ENCODE measurements at places on chromosomes 7 and 10.

DNA sequence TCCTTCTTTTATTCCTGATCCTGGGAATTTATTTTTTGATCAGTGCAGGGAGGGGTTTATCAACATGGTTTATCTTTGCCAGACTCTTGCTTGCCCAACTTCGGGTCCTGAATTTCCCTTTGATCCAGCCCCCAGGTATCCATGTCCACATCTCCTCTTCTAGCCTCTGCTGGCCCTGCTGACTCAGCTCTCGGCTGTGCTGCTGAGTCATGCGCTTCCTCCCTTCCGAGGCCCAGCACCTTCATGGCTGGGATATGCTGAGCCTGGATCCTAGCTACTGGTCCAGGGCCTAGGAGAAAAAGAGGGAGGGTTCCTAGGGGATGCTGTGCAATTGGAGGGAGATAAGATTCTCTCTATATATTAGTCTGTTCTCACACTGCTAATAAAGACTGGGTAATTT is 380.7 kb upstream of the SHH start:
- no peak for DNase-seq

DNA sequence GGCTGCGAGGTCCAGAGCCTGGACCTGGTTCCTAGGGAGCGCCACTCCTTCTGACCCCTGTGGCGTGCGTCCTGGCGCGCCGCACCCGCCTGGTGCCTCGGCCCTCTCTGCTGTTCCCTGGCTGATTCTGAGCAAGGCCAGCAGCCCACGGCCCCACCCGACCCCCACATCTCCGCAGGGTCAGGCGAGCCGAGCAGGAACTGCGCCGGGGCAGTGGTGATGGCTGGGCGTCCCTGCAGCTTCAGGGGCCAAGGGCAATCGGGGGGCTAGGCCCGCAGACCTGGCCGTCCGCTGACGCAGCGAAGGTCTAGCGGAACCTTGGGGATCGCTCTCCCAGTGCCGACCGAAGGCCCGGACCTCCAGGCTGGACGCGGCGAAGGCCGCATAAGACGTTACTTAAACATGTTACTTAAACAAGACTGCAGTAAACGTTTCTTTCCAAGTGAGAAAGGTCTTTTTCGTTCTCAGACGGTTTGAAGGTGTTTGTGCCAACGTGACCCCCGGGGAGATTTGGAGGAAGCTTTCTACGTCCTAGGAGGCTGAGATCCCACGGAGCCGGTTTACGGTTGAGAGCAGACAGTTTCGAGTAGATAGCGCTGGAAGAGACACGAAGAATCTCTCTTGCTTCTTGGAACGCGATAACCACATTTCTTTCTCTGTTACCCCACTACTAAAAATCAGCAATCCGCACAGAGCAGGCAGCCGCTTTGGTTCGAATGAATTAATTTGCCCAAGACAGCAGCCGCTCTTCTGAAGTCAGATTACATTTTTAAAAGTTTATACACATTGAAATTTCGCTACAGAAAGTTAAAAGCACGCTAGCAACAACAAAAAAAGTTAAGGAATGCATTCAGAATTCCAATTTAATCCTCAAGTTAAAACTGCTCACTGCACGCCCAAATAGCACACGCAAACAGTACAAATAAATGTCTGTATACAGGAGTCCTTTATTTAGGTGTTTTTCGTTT is 4.9 kb upstream of the NKX2-3 start:
- no peak for DNase-seq

DNA sequence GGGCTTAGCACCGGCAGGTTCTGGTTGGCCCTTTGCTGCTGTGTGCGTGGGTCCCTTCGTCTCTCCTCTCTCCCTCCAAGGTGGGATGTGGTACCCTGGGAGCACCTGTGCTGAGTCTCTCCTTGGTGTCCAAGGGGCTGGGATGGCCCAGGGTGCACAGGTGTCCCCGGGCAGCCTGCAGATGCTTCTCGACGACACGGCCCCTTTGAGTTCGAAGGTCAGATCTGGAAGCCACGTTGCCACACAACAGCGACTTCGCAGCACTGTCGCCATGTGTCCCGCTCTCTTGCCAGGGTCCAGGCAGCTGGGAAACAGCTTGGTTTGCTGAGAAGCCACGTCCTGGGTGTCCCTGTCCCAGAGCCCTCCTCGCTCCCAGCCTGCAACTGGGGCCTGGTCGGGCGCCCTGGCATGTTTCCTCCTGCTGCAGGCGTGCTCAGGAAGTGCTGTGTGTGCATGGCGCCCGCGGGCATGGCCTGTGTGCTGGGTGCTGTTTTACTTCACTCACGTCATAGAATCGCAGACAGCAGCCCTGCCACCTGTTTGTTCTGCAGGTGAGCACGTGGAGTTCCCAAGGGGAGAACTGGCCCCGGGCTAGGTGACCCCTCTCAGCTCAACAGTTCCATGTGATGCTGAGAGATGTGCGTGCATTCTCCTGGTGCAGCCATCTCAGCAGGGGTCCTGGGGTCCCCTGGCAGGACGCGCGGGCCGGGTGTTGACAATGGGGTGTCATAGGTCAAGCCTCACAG is 70.9 kb downstream of the DNAJB6 start:
- DNase-seq, result no peak

GRCh38 chr7:71472962-71473361 is 341.0 kb downstream of the GALNT17 start:
- DNase-seq, result no peak

GRCh38 chr7:151777908-151778670 is 98.8 kb downstream of the PRKAG2 start:
- DNase-seq, result no peak

GRCh38 chr7:24464861-24465260 is 108.4 kb upstream of the PALS2 start:
- no peak for DNase-seq

DNA sequence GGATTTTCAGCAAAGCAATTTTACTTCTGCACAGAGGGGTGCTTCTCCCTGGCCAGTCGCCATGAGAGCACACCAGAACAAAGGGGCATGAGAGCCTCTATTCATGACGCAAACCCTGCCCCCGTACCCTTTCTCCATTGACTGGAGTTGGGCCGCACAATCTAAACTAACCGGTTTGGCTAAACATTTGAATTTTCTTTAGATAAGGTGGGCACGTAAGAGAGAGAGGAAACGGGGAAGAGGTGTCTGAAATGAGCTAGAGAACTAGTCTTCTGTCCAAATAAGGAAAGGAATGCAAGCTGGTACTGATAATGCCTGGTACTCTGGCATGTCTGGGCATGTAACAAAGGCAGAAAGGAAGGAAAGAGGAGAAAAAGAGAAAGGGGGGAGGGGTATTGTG is 13.2 kb upstream of the SCIN start:
- DNase-seq, result no peak

- DNase-seq, result no peak
These were observed 25.8 kb downstream of the POLL start for GRCh38 chr10:101562231-101562630.

DNA sequence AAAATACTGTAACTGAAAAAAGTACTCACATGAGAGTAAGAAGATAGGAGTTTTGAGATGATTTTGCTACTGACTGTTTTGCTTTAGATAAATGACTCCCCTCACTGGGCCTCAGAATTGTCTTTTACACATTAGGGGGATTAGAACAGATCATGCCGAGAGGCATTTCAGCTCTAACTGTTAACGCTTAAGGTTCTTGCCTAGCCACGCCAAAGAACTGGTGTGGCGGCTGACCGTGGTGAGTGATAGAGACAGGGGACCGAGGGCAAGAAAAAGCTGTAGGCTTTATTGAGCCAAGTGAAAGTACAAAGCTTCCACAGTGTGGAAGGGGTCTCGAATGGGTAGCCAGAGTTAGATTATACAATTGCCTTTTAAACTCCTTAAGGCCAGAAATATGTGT is 368.5 kb upstream of the MYO3A start:
- no peak for DNase-seq

DNA sequence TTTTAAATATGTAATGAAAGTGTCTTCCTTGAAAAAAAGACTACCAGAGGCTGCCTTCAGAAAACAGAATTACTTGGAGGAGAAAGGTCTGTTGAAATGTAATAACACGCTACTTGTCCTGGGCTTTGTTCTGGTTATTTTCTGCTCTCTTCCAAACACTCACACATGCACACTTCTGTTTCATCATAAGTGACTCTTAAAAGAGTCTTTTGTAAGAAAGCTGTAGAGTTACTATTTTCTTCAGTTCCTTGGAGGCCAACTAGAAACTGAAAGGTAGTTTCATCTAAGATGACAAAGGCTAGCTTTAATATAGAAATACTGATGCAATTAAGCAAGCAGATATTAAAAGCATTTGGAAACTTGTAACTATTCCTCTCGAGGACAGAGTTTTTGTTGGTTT is 39.1 kb downstream of the TASOR2 start:
- no peak for DNase-seq

- DNase-seq, result no peak
These were observed 46.3 kb downstream of the HK1 start for GRCh38 chr10:69324583-69324982.

DNA sequence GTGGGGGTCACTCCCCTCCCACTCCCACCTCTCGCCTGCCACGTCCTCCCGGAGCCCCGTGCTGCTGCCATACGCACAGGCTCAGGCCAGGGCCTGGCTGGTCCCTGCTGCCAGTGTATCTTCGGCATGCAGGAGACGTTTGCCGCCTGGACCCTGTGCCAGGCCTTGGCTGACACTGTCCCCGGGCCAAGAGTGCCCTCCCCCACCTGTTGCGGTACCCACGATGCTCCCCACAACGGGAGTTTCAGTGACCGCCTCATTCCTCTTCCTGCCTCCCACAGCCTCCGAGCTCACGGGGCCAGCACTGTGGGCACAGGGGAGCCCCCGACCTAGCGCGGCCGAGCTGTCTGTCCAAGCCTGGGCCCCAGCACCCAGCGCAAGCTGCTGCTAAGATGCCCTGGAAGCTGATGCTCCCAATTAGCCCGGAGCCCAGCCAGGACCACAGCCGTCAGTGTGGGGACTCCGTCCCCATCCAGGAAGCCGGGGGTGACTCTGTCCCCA is 7.4 kb downstream of the TTYH3 start:
- DNase-seq, result no peak

DNA sequence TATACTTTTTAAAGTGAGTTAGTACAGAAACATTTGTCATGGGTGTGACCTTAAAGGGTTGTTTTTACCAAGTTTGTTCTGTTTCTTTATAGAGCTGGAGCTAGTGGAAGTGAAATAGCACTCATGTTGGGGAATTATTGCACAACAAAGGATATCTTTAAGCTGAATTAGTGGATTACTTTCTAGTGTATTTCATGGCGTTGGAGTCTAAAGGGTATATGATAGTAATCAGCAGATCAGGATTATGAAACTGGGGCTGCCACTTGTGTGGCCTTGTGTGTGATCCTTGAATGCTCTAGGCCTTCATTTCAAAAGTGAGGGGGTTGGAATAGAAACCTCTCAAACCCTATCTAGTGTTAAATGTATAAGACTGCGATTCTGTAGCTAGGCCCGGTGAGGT is 123.6 kb downstream of the LYZL1 start:
- DNase-seq, result no peak

DNA sequence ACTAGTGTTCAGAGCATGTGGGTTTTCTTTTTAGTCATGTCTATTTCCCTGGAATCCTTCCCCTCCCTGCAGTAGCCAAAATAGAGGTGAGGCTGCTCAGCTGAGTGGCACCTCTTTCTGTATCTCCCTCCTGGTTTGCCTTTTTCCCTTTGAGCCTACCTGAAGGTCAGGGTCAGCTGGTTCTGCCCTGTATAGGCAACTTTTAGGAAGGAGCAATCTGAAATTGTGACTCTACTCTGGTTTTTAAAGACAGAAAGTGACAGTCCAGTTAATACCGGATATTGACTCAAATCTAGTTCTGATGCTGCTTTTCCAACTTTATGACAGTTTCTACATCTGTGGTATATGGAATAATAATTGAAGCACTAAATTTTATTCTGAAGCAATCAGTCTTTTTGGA is 26.0 kb downstream of the CCM2 start:
- no peak for DNase-seq

GRCh38 chr10:71046747-71047146 is 158.4 kb upstream of the PCBD1 start:
- no peak for DNase-seq

GRCh38 chr7:120732256-120732655 is 125.7 kb downstream of the TSPAN12 start:
- DNase-seq, result no peak

GRCh38 chr7:86765931-86766330 is 122.2 kb downstream of the GRM3 start:
- DNase-seq, result no peak
